ENCODE measurements at places on chromosomes 6 and 20.

DNA sequence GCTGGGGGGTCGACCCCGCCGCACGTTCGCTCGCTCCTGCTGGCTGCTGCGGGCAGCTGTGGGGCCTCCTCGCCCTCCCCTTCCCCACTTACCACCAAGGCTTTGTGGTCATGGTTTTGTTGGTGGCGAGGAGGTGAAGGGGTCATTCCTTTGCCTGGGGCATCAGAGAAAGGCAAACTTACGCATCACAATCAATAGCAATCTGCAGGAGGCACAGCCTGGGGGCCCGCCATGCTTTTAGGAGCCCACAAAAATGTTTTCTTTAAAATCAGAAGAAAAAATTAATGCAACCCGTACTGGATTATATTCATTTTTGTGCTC is 137.0 kb downstream of the IMPG1 start:
- DNase-seq: no peak

DNA sequence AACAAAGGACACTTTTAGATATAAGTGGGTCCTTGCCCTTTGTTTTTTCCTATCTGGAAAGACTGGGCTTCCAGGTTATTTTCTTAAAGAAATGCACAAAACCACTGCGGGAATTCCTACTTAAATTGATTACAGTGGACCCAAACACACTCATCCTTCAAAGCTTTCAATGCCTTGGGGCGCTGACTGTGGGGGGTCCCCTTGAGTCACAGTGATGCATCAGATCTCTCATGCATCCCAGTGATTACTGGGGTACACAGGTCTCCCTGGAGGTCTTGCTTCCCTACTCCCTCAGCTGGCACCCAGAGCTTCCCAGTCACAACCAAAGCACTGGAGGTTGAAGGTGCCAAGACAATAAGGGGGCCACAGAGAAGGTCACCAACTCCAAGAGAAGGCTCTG is 20.7 kb downstream of the ABHD12 start:
- no peak for DNase-seq

GRCh38 chr20:24501764-24502556 is 32.5 kb downstream of the SYNDIG1 start:
- peak; percentile 38 for DNase-seq

GRCh38 chr6:75824160-75824559 is 75.1 kb downstream of the MYO6 start:
- DNase-seq: no peak

DNA sequence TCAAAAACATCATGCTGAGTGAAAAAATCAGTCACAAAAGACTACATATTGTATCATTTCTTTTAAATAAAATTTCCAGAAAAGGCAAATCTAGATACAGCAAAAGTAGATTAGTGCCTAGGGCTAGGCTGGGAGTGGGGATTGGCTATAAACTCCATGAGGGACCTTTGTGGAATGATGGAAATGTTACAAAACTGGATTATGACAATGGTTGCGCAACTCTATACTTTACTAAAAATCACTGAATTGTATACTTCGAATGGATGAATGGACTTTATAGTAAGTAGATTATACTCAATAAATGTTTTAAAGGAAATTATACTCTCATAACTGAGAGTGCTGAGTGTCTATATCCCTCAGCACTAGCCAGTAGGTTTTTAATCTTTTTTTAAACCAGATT is 4.3 kb downstream of the HMGN3 start:
- DNase-seq: no peak

DNA sequence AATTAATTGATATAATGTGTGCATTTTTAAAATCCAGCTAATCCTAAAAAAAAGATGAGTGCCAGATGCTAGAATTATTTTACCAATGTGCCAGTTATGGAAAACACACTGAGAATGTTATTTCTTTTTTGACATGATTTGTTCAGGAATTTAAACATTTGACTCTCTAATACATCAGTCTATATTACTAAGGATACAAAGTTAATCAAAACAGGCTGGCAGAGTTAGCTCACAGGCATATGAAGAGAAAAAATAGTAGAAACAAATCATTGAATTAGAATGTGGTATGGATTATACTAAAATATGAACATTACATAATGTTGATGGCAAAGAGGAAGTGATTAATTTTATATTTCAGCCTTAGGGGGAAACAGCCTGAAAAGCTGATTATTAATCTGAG is 368.3 kb upstream of the GJE1 start:
- no peak for DNase-seq

GRCh38 chr6:106770081-106770480 is 140.7 kb downstream of the QRSL1 start:
- DNase-seq: no peak

DNA sequence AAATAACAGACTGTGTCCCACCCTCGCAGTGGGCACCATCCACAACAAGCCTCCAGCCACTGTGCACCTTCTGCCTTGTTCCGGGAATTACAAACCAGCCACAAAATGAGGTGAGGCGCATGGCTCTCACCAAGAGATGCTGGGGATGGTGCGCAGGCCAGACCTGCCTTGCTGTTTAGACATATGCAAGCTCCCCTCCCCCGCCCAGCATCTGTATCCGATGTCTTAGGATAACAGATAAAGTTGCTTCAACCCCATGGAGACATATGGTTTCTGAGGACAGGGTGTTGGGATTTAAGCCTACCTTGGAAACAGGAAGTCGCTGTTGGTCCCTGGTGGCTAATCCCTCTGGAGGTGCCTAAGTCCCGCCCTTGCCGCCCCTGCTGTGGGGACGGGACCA is 50.4 kb upstream of the MPC1 start:
- no peak for DNase-seq

GRCh38 chr20:41478026-41478425 is 111.4 kb upstream of the EMILIN3 start:
- DNase-seq: no peak

- DNase-seq: no peak
Measured at GRCh38 chr6:43722920-43723545, 35.4 kb upstream of the MRPS18A start.

GRCh38 chr6:93219447-93219846 is 199.9 kb downstream of the EPHA7 start:
- DNase-seq: no peak

GRCh38 chr20:44120676-44121425 is 66.1 kb downstream of the JPH2 start:
- no peak for DNase-seq

GRCh38 chr6:22367346-22367745 is 70.5 kb upstream of the PRL start:
- DNase-seq: no peak

GRCh38 chr20:51457533-51457932 is 85.0 kb downstream of the NFATC2 start:
- no peak for DNase-seq

GRCh38 chr6:167469672-167470071 is 144.8 kb downstream of the TTLL2 start:
- DNase-seq: no peak

GRCh38 chr6:31246051-31246521 is 25.8 kb downstream of the HLA-C start:
- no peak for DNase-seq

DNA sequence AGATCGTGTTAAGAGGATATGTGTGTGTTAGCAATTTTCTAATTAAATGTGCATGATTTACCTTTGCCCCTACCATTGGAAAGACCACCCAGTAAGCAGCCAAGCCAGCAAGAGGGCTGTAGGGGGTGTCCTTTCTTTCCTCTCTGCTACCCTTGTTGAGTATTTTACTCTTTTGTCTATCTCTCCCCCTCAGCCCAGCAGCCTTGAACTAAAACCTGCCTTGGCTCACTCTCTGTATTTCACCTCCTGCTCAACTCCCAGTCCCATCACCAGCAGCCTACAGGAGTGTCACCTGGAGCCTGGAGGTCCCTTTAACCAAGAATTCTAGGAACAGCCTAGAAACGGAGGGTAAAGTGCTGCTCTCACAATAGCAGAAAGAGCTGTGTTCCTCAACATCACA is 81.0 kb downstream of the HIVEP2 start:
- no peak for DNase-seq

DNA sequence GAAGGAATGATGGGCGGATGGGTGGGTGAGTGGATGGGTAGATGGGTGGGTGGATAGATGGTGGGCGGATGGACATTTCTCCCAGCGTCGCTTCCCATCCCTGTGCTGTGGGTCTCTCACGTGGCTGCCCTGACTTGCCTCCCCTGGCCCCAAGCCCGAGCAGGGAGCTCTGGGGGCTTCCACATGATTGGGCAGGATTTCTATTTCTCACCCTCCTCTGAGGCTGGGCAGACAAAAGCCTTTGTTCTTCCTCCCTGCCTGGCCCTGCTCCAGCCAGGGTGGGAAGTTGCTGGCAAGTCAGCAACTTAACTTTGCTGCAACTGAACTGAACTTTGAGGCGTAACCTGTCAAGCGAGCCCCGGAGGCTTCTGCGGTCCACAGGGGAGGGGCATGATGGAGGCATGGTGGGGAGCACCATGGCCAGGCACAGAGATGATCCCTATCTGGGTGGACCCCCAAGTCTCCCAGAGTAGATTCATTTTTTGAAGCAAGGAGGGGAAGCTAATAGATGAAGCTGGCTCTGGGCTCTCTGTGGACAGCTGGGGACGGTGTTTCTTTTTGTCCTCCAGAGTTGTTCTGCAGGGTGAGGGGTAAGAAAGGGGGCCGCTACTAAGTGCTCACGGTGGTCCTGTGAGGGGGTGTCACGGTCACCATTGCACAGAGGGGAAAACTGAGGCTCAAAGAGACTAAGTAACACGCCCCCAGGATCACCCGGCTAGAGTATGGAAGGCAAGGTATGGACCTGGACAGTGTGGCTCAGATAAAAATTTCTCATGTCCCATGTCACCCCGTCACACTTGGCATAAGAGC is 140.1 kb downstream of the CEBPB start:
- no peak for DNase-seq

DNA sequence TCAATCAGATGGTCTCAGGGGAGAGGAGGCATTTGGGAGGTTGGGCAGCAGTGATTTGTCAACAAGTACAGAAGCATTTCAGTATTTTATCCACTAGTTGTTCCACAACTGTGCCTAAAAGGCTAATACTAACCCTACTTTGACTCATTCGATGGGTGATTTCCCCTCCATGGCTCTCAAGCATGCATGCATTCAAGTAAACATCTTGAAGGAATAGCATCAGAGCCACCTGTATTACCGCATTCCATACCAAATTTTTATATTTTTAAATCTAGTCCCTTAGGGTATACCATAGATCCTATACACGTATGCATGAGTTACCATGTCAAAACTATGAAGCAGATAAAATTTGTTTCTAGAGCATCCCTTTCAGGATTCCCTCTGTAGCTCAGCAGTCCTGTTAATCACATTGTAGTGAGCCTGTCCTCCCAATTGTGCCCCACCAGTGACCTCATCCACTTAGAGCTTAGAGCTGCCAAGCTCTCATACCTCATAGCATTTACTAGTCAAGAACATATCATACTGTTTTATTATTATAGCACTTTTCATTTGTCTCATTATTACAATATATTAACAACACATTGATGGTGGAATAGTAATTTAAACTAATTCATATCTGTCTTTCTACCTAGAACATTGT is 213.8 kb downstream of the LAMA2 start:
- no peak for DNase-seq

DNA sequence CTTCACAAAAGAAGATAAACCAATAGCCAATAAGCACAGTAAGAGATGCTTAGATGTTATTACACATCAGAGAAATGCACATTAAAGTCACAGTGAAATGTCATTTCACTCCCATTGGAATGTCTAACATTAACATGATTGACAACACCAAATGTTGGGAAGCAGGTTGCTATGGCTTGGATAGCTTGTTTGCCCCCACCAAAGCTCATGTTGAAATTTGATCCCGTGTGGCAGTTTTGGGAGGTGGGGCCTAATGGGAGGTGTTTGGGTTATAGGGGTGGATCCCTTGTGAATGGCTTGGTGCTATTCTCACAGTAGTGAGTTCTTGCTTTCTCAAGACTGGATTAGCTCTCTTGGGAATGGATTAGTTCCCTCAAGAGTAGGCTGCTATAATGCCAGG is 44.8 kb downstream of the MRAP2 start:
- no peak for DNase-seq

DNA sequence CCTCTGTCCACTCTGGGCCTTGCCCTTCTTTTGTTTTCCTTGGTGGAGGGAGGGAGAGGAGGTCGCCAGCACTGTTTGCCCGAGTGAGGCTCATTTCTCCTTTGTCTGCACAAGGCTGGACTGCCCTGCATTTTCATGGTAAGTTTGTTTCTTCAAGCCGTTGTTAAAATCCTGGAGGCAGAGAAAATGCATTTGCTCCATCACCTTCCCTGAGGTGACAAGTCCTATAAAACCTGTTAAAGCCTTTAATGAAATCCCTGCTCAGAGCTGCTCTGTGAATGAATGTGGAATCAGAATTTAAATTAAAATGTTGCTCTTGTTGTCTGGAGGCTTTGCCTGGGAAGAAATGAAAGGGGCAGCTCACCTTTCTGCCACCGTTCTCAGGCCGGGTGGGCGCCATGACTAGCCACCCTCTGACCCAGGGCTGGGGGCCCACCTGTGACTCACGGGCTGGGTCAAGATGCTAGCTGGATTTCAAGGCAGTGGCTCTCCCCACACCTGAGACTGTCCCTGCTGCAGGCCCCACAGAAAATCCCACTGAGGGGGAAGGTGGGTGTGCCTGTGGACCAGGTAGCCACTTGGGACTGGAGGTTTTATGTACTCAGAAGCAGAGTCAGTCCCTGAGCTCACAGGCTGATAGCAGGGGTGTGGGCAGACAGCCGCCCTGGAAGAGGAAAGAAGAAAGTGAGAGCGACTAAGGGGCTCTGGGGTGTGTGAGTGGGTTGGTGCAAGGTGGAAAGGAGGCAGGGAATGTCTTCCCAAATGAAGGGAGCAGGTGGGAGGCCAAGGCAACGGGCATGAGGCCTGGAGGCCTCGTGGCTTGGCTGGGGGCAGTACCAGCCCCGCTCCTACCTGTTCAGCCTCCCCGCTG is 24.0 kb upstream of the MYT1 start:
- no peak for DNase-seq

GRCh38 chr6:170090561-170090960 is 200.3 kb downstream of the DLL1 start:
- no peak for DNase-seq

DNA sequence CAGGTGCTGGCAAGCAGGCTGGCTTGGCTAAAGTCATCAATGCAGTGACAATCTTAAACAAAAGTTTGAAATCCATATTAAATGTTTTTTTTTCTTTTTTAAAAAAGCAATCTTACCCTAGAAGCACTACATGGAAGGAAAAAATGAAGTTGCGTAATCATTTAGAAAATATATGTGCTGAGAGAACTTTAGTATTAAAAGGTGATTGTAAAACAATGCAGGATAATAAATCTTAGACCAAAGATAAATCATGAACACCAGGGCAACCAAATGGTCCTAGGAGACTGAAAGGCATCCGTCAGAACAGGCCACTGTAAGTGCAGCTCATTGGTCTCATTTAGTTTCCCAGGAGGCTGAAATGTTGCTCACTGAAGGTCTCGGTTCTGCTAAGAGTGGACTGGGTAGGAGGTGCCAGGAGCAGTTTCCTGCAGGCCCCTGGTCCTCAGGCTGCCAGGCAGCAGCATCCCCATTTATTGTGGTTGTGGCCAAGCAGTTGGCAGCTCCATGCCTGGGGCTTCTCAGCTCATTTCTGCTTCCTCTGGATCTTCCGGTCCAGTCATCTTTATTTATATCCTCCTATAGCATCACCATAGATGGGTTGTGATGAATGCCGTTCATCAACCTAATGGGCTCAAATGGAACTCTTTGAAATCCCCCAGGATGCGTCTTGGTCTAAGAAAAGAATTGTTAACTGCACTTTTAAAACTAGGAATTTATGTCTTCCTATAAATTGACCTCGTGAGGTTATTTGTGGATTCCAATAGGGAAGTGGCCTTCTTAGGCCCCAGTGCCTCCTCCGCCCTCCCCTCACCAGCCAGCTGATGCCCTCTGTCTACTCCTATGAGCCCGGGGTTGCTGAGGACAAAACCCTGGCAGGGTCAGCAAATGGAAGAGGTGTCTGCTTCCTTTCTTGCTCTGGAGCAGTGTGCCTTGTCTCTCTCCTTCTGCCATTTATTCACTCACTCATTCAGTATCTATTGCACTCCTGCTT is 269.0 kb downstream of the UST start:
- DNase-seq: no peak
